NCI-H146 (cell line): ENCODE measurements at places on chromosomes 6 and 20.
A peak's percentile ranks its signal among the peaks of the same experiment; 100 is the strongest.

- no peak for DNase-seq
Measured at GRCh38 chr20:19777981-19778380, 19.9 kb downstream of the RIN2 start.

- no peak for DNase-seq
Measured at GRCh38 chr20:40956542-40957264, 71.9 kb upstream of the TOP1 start.

GRCh38 chr20:11929947-11930346, 12.3 kb downstream of the BTBD3 start:
- DNase-seq, result no peak

GRCh38 chr20:58173091-58173490, 55.4 kb downstream of the ANKRD60 start:
- no peak for DNase-seq

DNA sequence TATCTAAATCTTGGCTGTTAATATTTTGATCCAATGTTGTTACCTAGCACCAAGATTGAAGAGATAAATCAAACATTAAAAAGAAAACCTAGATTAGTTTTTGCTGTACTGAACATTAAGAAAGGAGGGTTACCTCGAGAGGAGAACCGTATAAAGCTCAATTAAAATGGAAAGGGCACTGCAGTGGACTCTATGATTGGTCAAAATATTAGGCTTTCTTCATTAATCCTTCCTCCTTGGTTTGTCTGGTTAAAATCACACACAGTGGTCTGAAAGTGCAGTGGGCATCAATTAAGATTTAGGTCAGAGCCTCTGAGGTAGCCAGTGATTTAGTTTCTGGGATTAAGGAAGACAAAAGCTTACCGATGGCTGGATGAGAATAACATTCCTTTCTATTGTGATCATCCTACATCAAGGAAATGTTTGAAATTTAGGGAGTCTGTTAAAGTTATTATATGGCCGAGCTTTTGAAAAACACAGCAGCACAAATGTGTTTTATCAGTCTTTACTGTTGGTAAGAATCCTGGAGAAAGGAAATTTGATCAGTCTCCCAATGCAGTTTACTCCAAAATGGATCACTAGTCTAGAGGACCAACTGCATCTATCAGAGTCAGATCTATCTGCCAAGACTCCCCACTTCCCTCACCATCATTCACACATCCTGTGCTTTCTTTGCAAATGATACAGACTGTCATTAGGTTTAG, 134.6 kb upstream of the NEDD9 start:
- no peak for DNase-seq

GRCh38 chr6:150755524-150755923, 110.0 kb upstream of the MTHFD1L start:
- no peak for DNase-seq

DNA sequence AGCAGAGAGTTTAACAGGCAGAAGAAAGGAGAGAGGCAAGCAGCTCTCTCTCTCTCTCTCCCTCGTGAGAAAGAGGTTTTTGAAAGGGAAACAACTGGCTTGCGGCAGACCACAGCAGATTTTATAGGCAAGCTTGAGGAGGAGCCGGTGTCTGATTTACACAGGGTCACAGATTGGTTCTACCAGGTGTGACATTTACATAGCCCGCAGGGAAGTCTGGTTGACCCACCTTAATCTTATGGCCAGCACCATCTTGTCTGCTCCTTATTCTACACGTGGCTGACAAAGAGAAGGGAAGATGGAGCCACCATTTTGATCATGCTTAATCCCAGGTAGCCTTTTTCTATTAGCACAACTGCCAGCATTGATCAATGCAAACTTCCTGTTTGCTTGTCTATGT, 65.4 kb downstream of the OR2J2 start:
- peak; percentile 4 for DNase-seq
